PC-9 (cell line): ENCODE measurements at places on chromosomes 16 and 17. TPM values are rescaled to one million over a fixed set of nuclear protein-coding genes. Genes with fewer than 3 reads are reported as not detected.
A peak's percentile ranks its signal among the peaks of the same experiment; 100 is the strongest.

GRCh38 chr17:77817953-77818352 is 140.6 kb upstream of the TNRC6C start:
- H3K27me3 ChIP-seq, result peaks cover 47% of the 10 kb centered on the region
- DNase-seq, result no peak
- no peak overlapping the region for H3K27ac ChIP-seq
- H3K36me3 ChIP-seq, result no peaks in the 10 kb centered on the region
- H3K4me3 ChIP-seq, result no peak overlapping the region

Gene CES5A
- total RNA-seq, result not detected in 2 replicates

- no peak overlapping the region for H3K27ac ChIP-seq
- no peak for DNase-seq
- H3K36me3 ChIP-seq, result no peaks in the 10 kb centered on the region
- H3K4me1 ChIP-seq, result no peaks in the 10 kb centered on the region
These were observed 414.9 kb downstream of the TMEM114 start for GRCh38 chr16:8175411-8175810.

DNA sequence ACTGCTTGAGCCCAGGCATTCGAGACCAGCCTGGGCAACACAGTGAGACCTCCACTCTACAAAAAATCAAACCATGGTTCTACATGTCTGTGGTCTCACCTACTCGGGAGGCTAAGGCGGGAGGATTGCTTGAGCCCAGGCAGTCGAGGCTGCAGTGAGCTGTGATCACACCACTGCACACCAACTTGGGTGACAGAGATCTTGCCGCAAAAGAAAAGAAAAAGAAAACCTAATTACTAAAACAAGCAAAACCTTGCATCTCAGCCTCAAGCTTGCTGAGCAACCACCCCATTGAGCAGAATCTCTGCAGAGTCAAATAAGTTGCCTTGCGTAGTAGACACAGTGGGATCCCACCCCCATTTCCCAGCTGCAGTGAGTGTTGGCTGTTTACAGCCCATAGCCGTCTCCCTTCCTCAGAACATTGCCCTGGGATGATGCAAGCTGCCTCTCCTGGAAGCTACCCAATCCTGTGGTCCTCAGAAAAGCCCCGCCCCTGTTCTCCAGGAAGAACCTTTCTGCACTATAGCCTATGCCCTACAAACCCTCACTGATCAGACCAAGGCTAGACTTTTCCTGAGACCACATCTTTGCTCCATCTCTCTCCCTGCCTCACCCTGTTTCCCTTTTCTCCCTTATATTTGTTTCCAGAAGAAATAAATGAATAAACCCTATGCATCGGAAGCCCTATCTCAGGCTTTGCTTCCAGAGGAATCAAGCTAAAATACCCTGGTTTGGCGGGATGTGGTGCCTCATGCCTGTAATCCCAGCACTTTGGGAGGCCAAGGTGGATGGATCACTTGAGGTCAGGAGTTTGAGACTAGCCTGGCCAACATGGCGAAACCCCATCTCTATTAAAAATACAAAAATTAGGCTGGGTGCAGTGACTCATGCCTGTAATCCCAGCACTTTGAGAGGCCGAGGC is 16.7 kb upstream of the ERN2 start:
- no peak overlapping the region for H3K27ac ChIP-seq
- no peak overlapping the region for H3K4me3 ChIP-seq
- peak; percentile 37 for DNase-seq
- H3K36me3 ChIP-seq, result no peaks in the 10 kb centered on the region

Gene MYO15A
- 3.5 and 4.9 TPM in 2 replicates for total RNA-seq

Gene ZG16
- total RNA-seq, result 0.13 and 0.26 TPM in 2 replicates

Gene TEKT1
- 0.50 and 0.61 TPM in 2 replicates for total RNA-seq
